Activated CD8-positive, alpha-beta T cell treated with anti-CD3 and anti-CD28 coated beads for 36 hours (primary cell): ENCODE measurements at places on chromosomes 5 and 9. TPM values are rescaled to one million over a fixed set of nuclear protein-coding genes. Genes with fewer than 3 reads are reported as not detected.

GRCh38 chr5:14400085-14400484 is 181.5 kb upstream of the OTULINL start:
- DNase-seq = no peak

- no peak for DNase-seq
Measured at GRCh38 chr5:154648706-154649105, 106.5 kb upstream of the LARP1 start.

- DNase-seq = peak; percentile 59
Measured at GRCh38 chr5:63401436-63402046, 560.7 kb downstream of the HTR1A start.

- DNase-seq = no peak
Measured at GRCh38 chr9:133904346-133905090, 87.6 kb downstream of the VAV2 start.

DNA sequence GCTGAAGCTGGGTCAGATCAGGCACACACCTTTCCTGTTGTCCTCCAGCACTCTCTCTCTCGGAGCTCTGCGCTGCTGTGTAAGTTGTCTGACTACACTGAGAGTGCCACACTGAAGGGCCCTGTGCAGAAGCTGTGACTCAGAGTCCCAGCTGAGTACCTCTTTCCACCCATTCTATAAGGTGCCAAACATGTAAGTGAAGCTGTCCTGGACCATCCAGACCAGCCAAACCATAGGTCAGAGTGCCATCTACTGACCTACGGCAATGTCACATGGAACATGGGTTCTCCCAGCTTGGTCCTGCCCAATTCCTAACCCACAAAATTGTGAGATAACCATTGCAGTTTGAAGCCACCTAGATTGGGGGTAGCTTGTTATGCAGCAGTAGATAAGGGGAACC is 68.2 kb downstream of the ADCY2 start:
- DNase-seq = no peak

GRCh38 chr9:129761293-129761900 is 8.6 kb upstream of the PTGES start:
- no peak for DNase-seq

GRCh38 chr9:129030191-129030590 is 2.1 kb upstream of the SH3GLB2 start:
- DNase-seq = no peak

DNA sequence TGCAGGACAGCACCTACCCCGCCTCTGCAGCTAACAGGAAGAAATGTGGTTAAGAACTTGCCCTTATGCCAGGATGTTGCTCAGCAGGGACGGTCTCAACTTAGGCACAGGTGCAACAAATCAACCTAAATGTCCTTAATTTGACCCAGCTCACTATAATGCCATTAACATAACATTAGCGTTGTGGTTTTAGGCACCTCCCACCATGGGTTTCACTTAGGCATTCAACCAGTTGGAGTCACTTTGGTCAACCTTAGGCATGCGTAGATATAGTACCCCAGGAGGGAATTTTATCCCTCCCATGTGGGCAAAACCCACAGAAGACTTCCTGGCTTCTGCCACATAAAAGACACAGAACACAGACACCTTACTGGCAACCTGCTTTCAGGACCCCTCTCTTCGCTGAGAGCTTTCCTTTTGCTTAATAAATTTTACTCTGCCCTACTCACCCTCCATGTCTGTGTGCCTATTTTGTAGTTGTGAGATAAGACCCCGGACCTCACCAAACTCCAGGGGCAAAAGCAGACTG is 8.7 kb upstream of the ERAP1 start:
- peak; percentile 84 for DNase-seq

- no peak for DNase-seq
Measured at GRCh38 chr5:148120317-148120716, 48.0 kb upstream of the SPINK14 start.

- DNase-seq = no peak
Measured at GRCh38 chr5:179177711-179178575, 117.8 kb downstream of the ZNF354C start.

DNA sequence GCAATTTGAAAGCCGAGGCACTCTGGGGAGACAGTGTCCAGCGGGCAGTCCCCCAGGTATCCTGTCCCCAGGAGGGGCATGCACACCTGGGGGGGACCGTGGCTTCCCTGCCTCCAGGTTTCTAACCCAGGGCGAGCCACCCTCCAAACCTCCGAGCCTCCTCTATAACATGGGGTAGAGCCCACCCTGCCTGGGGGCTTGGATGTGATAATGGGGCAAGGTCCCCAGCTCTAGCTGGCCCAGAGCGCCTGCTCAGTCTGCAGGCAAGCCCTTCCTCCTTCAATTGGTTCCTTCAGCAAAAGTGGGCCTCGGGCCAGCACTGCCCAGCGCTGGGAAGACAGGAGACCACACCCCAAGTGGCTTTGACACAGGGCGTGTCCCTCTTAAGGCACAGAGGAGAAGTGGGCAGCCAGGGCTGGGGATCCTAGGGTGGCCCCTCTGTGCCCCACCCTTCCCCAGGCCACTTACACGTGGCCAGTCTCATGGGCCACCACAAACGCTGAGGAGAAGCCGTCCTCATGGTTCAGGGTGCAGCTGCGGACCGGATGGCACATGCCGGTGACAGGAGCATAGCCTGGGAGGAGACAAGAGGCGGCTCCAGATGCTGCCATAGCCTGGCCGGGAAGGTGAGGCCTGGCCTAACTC is 94.3 kb downstream of the ZNF354C start:
- no peak for DNase-seq

DNA sequence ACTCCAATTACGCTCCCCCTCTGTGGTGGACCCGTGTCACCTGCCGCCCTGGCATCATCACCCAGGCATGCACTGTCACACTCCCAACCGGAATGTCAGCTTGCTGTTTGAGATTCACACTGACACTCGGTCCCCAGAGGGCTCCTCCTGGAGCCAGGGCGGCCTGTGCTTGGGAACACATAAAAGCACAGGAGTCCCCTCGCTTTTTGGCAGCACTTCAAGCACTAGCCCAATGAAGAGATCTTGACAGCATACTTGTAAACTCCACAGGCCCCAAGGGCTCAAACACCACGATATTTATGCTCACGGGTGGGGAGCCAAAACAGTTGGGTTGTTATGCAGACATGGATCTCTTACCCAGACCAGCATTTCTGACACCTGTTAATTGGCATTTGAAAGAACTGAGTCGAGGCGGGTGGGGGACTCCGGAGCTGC is 90.8 kb upstream of the EGFLAM start:
- no peak for DNase-seq

PRSS3 gene
- not detected for total RNA-seq

SLC36A1 gene
- total RNA-seq = 3.7 TPM

C5orf15 gene
- 27.4 TPM for total RNA-seq
